Activated CD8-positive, alpha-beta memory T cell treated with anti-CD3 and anti-CD28 coated beads for 1 hour (primary cell): ENCODE measurements at places on chromosomes 7 and 10.

- DNase-seq: no peak
Observed at GRCh38 chr7:77985232-77985973, 186.8 kb downstream of the PHTF2 start.

GRCh38 chr10:30828164-30828563, 198.6 kb upstream of the LYZL2 start:
- no peak for DNase-seq

GRCh38 chr10:117005527-117006055, 604 bp upstream of the SHTN1 start:
- no peak for DNase-seq

GRCh38 chr10:113066561-113067312, 116.7 kb downstream of the TCF7L2 start:
- DNase-seq: no peak

- no peak for DNase-seq
Observed at GRCh38 chr7:132996581-132997242, 85.2 kb downstream of the CHCHD3 start.

GRCh38 chr7:101075646-101076045, 9.6 kb upstream of the TRIM56 start:
- no peak for DNase-seq

DNA sequence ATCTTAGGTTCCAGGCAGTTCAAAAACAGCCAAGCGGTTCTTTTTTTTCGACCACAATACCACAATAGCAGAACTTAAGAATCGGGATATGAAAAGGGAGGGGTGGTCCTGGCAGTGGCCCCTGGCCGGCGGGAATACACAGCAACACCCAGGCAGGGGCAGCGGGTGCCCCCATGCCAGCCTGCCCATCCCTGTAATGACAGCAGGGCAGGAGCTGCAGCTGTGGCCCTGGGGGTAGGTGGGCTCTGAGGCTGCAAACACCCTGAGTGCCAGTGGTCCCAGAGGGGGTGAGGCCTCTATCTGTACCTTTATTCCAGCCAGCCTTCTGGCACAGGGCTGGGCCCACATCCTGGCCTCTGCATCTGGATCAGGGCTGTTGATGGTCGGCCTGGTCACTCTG, 247.4 kb downstream of the SEMA3D start:
- DNase-seq: no peak

DNA sequence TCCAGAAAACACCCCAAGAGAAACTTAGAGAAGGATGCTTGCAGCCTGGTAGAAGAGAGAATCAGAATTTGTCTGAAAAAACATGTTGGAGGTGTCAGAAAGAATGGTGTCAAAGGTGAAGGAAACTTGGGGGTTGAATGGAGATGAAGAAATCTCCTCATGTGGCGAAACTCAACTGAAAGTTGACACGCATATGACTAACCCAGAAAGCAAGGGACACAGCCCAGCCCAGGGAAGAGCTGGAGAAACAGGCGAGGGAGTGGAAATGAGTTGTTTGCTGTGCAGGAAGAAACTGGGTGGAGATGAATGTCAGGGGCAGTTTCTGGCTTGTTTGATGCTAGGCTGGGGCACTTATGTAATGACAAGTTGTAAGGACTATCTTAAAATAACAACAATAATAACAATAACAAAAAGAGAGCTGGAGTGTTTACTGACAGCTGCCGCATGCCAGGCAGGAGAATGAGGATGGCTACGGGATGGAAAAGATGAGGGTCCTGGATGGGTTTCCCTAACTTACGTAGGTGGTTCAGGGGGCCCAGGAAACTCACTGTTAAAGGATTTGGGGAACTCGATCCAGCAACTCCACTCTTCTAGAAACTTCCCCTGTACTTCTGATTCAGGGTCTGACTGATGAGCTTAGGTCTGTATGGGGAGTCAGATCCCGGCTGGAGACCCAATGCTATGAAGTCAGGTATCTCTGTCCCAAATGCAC, 57.4 kb downstream of the MAP3K8 start:
- no peak for DNase-seq

DNA sequence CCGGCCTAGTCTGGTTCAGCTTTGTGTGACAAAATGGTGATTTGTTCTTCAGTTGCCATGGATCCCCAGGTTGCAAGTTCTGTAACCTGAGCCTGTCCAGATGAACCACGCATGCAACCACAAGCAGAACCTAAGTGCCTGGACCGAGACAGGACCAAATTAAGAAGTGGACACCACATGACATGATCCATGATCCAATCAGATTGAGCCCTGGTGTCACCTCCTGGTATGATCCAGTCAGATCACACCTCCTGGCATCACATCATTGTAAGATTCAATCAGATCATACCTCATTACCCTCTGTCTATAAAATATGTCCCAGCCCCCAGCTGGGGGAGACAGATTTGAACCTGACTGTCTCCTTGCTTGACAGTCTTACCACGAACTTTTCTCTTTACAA, 70.0 kb downstream of the MALSU1 start:
- DNase-seq: no peak

GRCh38 chr10:78619896-78620295, 448.9 kb upstream of the ZMIZ1 start:
- DNase-seq: no peak

DNA sequence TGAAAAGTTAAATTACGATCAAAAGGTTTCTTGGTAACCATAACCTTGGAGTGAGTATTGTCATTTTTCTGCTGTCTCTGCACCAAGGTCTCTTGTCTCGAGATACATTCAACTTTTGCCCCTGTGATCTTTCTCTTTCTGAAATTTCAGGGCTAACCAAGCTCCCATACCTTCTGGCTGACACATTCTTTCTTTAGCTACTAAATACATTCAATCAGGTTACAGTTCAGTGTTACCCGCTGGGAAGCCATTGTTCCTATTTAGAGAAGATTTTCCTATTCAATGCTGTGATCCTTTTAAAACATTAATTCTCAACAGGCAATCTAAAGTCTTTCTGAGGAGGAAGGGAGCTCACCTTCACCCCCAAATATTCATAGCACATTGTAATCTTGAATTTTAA, 22.9 kb upstream of the DMTF1 start:
- no peak for DNase-seq

GRCh38 chr7:120538335-120538734, 265.4 kb downstream of the KCND2 start:
- no peak for DNase-seq
